Stimulated activated CD8-positive, alpha-beta memory T cell treated with anti-CD3 and anti-CD28 coated beads, Interleukin-4, amount 100 ng/mL, for 4 hours (primary cell): ENCODE measurements at places on chromosomes 2 and 18.

DNA sequence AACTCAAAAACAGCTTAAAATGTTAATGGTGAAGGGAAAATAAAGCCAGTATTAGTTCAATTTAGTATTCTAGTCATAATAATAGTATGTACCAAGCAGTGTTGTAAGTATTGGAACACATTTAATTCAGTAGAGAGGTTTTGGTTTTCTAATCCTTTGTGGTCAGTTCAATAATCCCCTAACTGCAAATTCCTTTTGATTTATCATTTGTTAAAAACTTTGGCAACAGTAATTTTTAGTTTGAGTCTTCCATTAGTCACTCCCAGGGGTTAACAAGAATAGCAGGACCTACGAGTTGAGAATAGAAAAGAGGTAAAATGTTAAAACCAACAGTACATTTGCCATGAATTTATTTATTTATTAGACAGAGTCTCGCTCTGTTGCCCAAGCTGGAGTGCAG, 10.7 kb downstream of the MRPL44 start:
- DNase-seq: no peak

- no peak for DNase-seq
Observed at GRCh38 chr2:178530625-178531142, 50.4 kb downstream of the PLEKHA3 start.

- DNase-seq: no peak
Observed at GRCh38 chr2:126671488-126671887, 15.5 kb downstream of the GYPC start.

- DNase-seq: no peak
Observed at GRCh38 chr2:26326514-26326913, 19.4 kb upstream of the SELENOI start.

DNA sequence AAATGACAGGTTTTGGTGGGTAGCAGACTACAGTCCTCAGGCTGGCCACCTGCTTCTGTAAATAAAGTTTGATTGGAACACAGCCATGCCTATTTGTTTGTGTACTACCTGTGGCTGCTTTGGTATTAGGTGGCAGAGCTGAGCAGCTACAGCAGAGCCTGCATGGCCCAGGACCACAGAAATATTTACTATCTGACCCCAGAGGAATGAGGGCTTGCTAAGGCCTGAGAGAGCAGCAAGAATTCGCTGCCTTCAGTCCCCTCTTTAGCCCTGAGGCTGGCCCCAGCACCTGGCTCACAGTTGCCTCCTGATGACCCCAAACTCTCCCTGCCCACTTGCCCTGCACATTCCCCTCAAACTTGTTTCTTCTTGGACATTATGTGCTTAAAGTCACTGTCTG, 32.5 kb downstream of the POLR1A start:
- no peak for DNase-seq

GRCh38 chr18:21496277-21496835, 104.1 kb downstream of the ESCO1 start:
- no peak for DNase-seq

DNA sequence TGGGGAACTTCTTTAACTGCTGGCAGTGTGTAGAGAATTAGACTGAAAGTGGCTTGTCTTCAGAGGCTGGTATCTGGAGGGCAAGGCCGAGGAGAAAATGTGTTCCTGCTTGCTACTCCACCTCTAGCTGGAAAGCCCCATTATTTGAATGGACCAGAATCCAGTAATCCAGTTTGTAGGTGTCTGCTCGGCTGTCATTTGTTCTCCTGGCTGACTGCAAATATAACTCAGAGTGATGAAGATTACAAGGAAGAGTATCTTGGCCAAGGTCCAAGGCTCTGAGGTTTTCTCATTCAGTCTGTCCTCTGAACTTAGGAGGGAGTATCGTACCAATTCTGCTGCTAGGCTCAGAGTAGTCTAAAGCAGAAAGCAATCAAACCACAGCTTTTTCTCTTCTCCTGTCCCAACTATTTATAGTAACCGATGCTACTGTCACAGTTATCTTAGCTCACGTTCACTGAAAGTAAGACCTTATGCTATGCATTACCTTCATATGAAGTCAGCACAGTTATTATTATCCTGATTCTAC, 228.6 kb downstream of the SETBP1 start:
- DNase-seq: no peak
